ENCODE measurements at places on chromosomes 5 and 9.

DNA sequence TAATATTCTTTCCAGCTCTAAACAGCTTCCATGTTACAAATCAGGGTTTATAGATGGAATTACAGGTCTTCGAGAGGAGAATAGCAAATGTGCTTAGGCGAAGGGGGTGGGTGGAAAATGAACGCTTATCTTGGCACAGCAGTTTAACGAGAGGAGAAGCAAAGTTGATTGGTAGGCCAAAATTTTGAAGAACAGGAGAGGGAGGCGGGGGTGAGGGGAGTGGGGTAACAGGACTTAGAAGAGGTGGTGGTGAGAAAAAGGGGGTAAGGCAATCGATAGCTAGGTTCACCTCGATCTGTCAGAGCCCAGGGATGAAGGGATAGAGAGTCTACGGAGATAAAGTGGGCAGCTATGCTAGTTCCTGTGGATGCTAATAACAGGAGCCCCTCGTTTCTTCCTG is 764 bp downstream of the ANKRA2 start:
- DNase-seq, result no peak

DNA sequence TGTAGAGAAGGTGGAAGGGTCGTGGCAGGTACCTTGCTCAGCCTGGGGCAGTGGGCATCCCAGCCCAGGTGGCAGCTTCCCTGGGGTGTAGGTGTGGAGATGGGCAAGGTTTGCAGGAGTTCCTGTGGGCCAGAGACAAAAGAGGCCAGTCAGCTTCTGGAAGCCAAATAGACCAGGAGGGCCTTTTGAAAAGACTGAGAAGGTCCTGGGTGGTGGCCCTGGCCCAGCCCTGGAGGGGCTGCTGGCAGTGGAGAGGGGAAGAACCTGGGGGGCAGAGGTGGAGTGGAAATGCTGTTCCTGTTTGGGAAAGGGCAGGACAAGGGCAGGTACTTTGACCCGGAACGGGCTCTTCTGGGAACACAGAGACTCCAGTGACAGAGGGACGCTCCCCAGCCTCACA is 7.0 kb upstream of the IL3 start:
- DNase-seq, result no peak

DNA sequence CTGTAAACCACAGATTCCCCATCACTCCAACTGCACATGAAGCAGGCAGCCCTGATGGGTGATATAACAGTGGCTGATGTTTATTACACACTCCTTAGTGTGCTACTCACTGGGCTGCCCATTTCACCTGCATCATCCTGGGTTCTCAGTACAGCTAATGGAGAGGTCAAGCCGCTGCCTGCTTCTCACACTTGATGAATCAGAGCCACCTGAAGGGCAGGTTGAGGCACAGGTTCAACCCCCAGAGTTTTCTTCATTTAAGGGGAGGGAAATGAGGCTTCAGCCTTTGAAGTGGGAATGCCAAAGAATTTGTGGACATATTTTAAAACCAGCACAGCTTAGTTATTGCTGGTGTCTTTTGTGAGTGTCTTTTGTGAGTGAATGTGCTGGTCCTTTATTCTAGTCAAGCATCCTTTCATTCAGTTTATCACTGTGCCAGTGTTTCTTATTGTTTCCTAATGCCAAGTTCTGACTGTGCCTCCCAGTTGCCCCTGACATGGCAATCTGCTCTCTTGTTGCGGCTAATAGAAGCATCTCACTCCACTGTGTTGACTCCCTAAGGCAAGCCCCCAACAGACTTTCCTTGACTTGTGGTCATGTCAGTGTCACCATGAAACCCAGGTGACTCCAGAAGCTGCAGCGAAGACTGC is 109.2 kb downstream of the FBXL7 start:
- no peak for DNase-seq

DNA sequence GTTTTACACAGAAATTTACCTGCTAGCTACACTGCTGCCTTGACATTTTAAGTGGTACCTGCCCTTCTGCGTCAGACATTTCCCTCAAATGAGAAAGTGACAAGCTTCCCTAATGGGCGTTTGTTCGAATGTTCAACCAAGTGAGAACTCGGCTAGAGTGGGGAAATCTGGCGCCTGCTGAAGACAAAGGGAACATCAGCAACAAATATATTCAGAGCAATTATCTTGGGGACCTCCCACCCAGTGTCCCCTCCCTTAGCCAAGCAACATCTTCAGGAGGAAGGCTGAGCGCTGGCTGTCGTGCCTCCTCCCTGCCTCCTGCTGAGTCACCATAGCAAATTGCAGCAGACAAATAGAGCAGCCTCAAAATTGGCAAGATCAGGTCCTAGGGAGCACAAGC is 57.1 kb downstream of the MFAP3 start:
- DNase-seq, result no peak

DNA sequence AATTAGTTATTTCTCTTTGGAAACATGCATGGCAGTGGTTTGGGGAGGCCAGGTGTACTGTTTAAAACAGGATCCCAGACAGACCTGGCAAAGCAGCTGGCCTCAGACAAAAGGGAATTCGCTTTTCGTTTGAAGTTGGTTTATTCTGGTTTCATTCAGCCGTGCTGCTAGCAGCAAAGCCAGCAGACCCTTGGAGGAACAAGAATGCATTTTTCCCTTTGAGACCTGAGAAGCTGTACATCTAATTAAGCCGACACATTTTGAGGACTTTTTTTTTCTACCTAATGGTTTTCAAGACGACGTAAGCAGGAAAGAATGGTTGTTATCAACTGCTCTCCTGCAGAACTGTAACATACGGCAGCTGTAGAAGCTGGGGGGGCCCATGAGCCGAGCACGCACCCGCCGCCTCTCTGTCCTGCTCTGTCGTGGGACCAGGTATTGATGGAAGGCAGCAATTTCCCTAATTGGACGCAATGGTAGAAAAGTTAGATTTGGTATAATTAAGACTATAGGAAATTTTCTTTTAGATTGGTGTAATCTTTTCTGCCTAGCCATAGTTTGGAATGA is 13.6 kb downstream of the PLEKHG4B start:
- DNase-seq, result no peak

GRCh38 chr5:111840036-111840674 is 83.2 kb upstream of the NREP start:
- DNase-seq, result no peak

- no peak for DNase-seq
Measured at GRCh38 chr9:134892221-134892620, 11.6 kb downstream of the FCN2 start.

GRCh38 chr9:27193886-27194285 is 84.9 kb downstream of the TEK start:
- no peak for DNase-seq

- DNase-seq, result peak; percentile 79
Measured at GRCh38 chr5:134576386-134577021, 51.0 kb downstream of the JADE2 start.

GRCh38 chr5:117065161-117065560 is 490.5 kb upstream of the SEMA6A start:
- DNase-seq, result no peak

DNA sequence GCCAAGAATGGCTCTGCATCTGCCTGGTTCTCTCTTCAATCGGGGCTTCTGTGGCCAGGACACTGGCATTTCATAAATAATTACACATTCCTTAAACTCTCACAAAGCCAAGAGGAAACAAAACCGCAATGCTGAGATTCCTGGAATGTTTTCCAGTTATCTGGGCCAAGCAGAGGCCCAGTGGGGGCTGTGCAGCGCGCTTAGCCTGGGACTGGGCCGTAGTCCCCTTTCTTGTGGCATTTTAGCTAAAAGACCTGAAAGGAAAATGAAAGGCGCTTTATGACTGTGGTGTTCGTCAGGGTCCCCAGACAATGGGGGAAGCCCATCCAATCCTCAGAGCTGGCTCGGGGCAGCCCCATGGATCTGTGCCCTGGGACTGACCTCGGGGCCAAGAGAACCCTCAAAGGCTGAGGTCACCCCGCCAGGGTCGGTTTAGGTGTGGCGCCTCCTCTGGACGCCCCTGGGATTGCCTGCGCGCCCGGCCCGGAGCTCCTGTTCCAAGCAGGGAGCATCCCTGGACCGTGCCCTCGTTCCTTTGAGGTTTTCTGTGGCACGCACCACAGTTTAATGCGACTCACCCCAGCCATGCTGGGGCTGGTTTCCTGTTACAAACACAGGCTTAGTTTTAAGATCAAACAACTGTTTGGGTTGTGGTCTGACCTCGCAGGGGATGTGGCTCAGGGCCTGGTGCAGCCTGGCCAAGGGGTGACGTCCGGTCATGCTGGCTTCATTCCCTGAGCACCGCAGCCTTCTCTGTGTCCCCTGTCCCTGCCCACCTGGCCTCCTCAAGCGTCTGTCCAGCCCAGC is 51.5 kb upstream of the NKD2 start:
- no peak for DNase-seq

DNA sequence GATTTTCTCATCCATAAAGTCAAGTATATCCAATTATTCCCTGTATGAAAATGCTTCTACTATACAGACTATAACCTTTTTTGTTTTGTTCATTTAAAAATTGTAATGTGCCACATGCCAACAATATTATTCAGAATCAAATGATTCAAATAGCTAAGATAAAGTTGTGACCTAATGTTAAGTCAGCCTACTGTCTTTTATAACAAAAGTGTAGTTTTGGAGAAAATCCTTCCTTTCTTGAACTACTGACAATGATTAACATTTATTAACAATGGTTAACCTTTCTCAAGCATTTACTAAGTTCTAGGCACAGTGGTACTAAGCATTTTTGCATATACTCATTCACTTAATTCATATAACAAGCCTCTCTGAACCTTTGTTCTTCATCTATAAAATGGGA is 25.0 kb downstream of the CSF2 start:
- DNase-seq, result no peak

DNA sequence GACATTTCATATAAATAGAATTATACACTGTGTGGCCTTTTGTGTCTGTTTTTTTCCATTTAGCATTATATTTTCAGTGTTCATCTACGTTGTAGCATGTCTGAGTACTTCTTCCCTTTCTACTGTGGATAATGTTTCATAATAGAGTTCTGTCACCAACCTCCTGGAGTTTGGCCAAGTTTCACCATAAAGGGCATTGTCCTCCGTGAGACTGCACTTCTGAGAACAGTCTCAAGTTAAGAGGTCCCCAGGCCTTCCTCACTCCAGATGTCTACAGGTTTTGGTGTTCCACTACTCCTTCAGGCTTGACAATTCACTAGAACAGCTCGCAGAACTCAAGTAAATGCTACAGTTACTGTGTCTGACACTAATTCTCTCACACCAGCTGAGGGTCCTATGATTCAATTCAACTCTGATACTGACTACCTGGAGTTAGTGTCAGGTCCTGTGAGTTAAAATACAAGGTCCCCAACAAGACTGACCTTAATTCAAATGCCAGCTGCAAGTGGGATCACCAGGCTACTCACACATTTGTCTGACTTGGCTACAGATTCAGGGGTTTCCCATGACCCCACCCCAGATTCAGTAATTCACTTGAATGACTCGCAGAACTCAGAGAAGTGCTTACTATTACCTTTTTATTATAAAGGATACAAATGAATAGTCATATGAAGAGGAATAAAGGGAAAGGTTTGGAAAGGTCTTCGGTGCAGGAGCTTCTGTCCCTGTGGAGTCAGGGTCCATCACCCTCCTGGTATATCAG is 31.1 kb downstream of the SLC35A4 start:
- DNase-seq, result peak; percentile 90

- no peak for DNase-seq
Measured at GRCh38 chr5:64595031-64595855, 89.4 kb downstream of the RGS7BP start.

DNA sequence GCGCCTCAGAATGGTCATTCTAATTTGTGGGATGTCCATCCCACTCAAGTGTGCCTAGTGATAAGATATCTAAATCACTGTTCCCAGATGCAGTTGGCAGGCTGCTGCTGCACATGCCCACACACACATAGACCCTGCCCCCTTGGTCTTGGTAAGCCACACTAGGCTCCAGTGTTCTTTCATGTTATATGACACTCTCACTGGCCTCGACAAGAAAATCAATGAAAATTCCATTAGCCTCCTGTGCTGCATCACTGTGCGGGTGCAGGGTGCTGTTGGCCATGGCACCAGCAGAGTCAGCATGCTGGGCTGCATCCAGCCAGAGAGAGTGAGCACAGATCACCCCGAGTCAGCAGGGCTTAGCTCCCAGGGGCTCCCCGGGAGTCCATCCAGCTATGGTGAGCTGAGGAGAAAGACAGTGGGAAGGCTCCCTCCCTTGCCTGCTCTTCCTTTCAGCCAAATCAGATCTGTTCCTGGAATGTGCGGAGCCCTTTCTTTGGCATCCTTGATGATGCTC is 59.9 kb downstream of the ABLIM3 start:
- DNase-seq, result no peak

GRCh38 chr9:98045234-98046179 is 11.0 kb upstream of the NANS start:
- peak; percentile 93 for DNase-seq

- peak; percentile 26 for DNase-seq
Measured at GRCh38 chr5:174311531-174312269, 266.2 kb downstream of the NSG2 start.

GRCh38 chr9:19513671-19514275 is 105.0 kb downstream of the ACER2 start:
- DNase-seq, result no peak

DNA sequence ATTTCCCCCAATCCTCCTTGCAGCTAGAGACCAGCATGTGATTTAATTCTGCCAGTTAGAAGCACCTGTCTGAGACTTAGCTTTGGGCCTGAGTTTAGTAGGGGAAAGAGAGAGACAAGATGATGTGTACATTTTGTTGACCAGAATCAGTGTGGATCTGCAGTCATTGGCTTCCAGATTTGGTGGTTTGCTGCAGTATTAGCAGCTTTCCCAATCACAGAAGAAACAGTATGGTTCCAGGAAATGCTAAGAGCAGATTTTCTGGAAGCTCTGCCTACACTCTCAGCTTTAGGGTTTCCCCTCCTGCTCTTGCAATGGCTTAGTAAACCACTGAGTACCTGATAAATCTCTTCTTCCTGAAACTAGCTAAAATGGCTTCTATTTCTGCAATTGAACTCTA is 48.8 kb upstream of the FREM1 start:
- DNase-seq, result peak; percentile 7

DNA sequence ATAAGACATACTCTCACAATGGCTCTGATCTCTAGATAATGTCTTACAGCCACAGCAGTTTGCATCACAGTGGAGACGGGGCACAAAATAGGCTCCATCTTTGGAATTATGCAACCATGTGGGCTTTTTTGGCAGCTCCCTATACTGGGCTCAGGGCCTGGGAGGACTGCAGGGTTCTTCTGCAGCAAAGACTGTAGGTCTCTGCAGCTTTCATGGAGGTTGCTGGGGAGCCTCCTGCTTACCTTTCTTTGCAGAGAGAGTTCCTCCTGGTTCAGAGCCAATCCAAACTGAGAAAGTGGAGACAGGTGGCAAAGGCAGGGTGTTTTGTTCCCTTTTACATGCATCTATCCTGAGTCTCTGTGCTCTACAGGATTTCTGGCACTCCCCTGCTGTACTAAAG is 558.0 kb downstream of the TLR4 start:
- DNase-seq, result no peak

- DNase-seq, result no peak
Measured at GRCh38 chr5:76425928-76426804, 23.1 kb downstream of the IQGAP2 start.

Measured in inflammatory macrophage treated with lipopolysaccharide for 1 hour (primary cell).